ENCODE measurements at places on chromosomes 1 and 21.

- DNase-seq: no peak
Measured at GRCh38 chr1:82386365-82387011, 585.8 kb downstream of the ADGRL2 start.

- DNase-seq: no peak
Measured at GRCh38 chr1:65985393-65986066, 192.8 kb downstream of the PDE4B start.

GRCh38 chr21:29718081-29718815 is 221.5 kb downstream of the GRIK1 start:
- no peak for DNase-seq

- DNase-seq: no peak
Measured at GRCh38 chr1:53303726-53304515, 23.9 kb downstream of the LRP8 start.

- no peak for DNase-seq
Measured at GRCh38 chr1:221263831-221264767, 384.9 kb downstream of the HLX start.

DNA sequence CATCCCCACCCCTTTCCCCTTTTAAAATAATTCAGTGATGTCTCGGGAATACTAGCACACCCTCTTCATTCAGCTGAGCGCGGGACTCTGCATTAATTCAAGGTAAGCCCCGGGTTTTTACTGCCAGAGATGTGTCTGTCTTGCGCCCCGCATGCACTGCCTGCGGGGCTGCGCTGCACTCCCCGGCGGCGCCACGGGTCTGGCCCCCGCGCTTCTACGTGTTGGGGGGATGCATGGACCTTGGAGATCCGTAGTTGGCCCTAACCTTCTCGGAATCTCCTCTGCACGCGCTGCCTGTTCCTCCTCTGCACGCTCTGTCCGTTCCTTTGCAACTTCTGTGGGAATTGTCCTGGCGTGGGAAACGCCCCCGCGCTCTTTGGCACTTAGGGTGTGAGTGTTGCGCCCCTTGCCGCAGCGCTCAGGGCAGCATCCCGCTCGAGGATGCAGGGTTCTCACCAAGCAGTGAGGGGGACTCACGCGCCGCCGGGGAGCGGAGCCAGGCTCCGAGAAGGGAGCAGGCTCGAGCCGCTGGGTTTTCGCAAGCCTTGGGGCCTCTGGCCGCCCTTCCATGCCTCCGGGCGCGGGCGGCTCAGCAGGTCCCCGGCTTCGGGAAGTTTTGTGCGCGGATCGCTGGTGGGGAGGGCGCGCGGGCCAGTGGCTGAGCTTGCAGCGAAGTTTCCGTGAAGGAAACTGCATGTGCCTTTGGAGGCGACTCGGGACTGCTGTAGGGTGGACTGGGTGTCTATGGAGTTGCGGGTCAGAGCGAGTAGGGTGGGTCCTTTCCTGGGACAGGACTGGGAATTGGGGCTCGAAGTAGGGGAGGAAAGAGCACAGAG is 165.1 kb upstream of the CACNA1E start:
- DNase-seq: no peak

DNA sequence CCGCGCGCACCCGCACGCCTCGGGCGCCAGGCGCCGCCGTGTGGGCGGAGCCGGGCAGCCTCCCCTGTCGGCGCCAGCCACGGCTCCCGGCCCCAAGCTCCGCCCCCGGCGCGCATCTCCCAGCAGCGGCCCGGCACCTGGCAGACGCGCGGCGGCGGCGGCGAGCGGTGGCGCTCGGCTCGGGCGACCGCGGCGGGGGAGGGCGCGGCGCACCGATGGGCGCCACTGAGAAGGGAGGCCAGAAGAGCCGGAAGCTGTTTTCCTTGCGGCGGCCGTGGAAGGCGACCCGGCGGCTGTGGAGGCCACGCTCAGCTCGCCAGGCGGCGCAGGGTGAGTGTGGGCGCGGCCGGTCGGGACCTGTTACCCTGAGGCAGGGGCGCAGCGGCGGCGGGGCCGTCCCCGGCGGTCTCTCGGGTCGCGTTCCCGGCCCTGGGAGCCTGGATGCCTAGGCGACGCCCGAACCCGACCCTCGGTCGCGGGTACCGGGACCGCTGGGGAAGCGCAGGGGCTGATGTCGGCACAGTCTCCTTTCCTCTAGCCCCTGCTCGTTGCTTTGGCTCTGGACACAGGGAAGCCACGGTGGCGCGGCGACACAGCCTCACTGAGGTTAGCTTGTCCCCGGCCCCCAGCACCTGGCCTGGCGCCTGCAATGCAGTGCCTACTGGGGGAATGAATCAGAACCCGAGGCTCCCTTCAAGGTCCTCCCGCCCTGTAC is 54.9 kb upstream of the DNAJC6 start:
- DNase-seq: no peak

DNA sequence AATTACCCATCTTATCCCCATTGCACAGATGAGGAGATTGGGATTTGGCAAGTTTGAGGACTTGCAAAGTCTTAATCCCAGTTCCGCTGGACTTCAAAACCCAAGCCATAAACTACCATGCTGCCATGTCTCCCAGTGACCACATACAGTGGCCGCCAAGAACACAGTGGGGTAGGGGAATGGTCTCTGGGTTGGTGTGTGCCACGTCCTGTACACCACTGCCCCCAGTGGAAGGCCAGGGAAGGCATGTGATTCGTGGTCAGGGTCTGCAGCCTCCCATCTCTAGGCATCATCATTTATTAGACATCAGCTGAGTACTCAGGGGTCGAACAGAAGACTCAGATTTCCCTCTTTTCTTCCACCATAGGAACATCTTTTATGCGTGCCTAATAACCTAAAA is 76.0 kb downstream of the MAN1C1 start:
- no peak for DNase-seq

DNA sequence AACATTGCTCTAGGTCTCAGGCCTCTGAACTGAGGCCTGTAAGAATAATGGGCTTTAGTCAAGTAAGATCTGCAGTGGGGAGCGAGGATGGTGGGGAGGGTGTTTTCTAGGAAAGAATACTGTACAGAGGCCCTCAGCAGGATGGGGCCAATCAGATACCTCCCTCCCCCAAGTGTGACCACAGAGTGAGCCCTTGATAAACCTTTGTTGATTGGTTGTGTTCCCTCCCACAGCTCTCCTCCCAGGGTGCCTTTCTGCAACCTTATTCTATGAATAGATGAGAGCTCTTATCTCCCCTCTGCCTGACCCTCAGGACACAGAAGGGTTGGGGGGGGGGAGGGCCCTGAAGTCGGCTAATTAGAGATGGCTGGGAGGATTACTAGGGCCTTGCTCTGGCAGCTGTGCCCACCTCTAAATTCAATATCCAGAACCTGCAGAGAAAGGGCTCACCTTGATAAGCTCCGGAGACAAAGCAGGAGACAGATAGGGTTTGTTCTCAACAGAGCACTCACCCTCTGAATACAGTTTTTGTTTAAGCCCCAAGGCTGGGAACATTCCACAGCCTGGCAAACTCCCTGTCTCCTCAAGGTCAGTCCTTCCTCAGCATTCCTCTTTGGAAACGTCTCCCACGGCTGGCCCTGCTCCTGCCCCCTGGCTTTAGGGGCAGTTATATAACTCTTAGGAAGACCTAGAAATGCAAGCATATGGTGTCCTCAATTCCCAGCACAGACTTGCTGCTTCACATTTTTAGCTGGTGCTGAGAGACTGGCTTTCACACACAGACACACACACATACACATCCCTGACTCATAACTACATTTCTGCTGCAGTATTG is 42.9 kb downstream of the ATP1A1 start:
- no peak for DNase-seq

DNA sequence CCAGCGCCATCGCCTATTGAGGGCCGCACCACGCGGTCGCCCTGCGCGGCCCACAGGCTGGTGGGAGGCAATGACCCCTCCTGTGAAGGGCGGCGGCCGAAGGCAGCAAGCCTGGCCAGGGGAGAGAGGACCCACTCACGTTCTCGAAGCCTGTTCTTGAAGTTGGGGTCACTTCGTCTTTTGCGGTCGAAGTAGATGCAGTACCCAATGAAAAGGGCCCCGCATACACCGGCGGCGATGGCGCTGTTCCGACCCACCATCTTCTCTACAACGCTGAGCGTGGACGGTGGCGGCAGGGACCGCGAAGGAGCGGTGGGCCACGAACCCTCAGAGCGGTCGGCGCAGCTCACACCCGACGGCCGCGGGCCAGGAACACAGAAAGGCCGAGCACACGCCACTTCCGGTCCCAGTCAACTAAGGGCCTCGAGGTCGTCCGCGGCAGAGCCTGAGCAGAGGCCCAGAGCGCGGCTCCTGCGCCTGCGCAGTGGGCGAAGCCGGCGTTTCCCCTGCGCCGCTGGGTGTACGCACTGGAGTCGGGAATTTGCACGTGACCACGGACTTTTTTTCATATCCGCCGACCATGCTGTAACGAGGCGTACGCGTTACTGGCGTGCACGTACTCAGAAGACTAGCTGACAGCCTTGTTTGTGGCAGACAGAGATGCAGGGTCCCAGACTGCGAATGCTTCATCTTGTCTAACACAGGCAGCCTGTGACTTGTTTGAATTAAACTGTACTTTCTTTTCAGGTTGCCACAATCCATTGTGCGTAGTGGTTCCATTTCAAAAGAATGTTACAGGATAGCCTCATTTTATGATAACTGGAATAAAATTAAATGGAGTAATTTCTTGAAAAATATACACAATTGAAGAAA is at the start of gene TOMM20:
TSS of gene TOMM20 (minus strand) at position 382 of the 873 bp plus-strand sequence. CDS start at position 260, 122 bp downstream.
- DNase-seq: no peak

DNA sequence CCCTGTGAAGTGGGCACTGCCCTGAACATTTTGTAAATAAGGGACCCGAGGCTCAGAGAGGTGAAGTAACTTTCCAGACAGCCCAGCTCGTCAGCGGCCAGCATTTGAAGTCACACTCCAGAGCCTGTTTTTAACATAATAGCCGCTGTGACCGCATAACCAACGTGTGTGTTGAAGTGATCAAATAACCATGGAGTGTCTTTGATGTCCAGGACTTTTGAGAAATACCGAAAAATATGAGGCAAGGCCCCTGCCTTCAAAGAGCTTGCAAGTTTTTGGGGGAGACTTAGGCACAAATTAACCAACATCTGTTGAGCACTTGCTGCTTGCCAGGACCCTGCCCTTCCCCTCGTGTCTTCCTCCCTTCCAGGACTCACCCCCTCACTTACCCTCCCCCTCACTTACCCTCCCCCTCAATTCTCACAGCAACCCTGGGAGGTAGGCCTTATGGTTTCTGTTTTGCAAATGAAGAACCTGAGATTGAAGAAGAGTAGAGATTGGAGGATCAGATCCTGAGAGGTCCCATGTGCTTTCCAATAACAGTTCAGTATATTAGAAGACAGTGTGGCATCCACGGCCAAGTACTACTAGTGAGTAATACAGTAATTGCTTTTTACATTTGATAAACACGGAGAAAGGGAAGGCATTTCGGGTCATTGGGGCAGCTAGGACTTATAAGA is 1.3 kb upstream of the SLC16A1 start:
- no peak for DNase-seq

GRCh38 chr1:54290506-54291184 is 90.7 kb downstream of the MRPL37 start:
- no peak for DNase-seq

- no peak for DNase-seq
Measured at GRCh38 chr1:154752273-154753030, 117.6 kb downstream of the KCNN3 start.

GRCh38 chr1:187646536-187647107 is 817.9 kb downstream of the PLA2G4A start:
- no peak for DNase-seq

Data from cortex of kidney (tissue), 1 donor.